ENCODE measurements at places on chromosomes 2 and 18.

- DNase-seq: no peak
Measured at GRCh38 chr2:18136881-18137475, 258.5 kb downstream of the KCNS3 start.

- DNase-seq: peak; percentile 53
Measured at GRCh38 chr18:28115149-28115550, 61.8 kb downstream of the CDH2 start.

DNA sequence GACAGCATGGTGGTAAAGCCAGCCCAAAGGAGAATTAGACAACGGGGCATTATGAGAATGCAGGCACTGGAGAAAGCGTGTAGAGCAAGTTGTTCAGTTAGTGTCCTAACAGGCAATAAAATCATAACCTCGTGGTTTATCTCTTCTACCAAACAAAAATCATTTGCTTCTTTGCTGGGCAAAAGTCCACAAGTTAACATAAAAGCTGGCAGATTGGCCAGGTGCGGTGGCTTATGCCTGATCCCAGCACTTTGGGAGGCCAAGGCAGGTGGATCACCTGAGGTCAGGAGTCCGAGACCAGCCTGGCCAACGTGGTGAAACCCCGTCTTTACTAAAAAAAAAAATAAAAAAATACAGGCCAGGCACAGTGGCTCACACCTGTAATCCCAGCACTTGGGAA is 364.1 kb downstream of the SETBP1 start:
- no peak for DNase-seq

GRCh38 chr2:42977270-42978174 is 185.1 kb upstream of the HAAO start:
- no peak for DNase-seq

DNA sequence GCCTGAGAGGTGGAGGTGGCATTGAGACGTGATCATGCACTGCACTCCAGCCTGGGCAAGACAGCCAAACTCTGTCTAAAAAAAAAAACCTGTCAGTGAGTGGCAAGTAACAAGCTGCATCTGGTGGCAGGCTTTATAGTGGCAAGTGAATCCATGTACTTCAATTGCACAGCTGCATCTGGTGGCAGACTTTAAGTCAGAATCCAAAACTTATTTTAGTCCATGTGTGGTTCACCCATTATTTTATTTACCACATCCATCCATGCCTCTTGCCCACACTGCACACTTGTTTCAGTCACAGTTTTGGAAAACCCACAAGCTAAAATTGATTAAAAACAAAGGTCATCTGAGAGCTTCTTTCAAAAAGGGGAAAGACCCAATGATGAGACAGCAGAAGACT is 1636.4 kb upstream of the NXPH2 start:
- DNase-seq: no peak

DNA sequence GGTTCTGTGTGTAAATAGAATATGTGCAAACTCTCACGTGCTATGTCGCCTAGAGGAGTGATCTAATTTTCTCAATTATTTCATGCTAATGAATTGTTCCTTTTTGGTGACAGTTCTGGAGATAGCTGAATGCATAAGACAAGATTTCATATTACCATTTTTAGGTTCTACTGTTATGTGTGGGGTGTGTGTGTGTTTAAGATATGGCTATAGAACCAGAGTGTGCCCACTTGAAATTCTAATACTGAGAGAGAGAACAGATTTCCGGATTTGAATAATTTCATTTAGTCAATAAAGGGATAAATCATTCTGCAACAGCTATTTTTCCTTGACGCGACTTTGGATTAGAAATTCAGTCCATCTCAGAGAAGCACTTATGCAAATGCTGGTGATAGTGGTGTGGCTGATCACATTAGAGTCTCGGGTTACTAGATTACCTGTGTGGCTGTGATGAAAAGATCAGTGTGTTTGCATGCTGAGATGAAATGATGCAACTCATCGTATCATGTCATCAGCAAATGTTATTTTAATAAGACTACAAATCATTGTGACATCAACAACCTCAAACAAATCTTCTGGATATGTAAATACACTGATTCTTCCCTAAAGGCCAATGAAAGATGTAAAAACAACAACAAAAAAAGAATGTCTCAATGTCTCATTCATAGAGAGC is 415.9 kb downstream of the EPHA4 start:
- no peak for DNase-seq

DNA sequence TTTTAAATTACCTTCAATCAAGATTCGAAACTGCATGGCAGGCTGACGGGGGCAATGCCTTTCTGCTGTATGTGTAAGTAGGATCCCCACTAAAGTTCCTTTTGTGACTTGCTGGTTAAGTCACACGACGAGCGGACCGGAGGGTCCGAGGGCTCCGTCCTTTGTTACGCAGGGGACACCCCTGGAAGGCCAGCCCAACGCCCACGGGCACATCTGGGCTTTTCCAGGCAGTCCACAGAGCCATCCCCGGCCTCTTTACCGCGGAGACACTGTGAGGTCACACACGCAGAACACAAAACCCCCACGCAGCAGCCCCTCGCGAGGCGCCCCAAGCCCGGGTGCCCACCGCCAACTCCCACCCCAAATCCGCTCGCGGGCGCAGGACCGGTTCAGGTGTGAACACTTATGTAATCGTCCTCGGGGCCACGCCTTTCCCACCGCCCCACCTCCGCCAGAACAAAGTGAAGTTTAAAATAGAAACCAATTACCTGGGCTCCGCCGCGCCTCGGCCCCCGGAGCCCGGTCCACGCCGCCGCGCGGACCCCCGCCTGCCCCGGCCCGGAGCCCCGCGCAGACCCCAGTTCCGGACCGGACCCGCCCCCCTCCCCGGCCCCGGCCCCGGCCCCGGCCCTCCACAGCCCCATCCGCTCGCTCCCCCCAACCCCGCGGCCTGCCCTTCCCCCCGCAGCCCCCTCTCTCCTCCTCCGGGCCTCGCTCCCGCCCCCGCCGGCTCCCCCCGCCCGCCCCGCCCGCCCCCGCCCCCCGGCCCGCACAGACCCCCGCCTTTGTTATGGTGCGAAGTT is 4.2 kb downstream of the ZNF516 start:
- DNase-seq: peak; percentile 30
